CMK (cell line): ENCODE measurements at places on chromosomes 2 and 18.

DNA sequence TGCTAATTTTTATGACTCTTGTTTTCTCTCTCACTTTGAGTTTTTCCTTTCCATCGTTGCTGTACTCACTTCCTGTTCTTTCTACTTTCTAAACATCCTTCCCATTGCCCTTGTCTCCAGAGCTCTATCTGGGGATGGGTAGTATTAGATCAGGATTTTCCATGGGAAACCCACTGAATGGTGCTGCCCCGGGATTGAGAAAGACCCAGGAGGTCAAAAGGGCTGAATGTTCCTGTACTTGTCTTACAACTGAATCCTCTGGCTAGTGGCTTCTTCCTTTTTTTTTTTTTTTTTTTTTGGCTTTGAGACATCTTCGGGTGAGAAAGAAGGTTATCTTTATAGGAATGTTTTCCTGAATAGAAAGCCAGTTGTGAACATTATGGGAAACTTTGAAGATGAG is 364.8 kb upstream of the SLC14A2 start:
- DNase-seq, result no peak

GRCh38 chr2:157302492-157303099 is 23.0 kb downstream of the ERMN start:
- DNase-seq, result no peak

DNA sequence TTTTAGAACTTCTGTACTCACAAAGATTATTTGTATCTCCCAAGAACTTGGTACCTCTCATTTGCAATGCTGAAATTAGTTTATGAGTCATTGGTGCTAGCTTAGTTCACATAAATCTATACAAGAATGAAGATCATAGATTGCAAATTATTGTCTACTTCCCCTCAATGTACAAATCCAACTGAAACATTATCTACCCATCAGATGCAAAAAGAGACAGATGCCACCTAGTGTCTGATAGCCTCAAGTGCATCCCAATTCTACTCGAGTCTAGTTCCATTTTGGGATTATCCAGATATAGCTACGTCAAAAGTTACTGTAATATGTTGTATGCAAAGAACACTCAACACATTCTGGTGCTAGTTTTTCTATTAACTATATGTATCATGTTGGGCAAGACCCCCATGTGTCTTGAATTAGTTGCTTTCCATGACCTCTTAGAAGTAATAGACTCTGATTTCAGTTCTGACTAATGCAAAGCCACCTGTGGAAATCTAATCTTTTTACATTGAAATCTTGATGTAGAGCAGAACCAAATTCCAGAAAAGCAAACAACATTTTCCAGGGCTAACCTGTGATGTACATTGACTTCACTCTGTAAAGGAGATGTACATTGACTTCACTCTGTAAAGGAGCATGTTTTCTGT is 210.0 kb downstream of the RBM43 start:
- no peak for DNase-seq

- DNase-seq, result no peak
These were observed 178.3 kb upstream of the LRATD1 start for GRCh38 chr2:14454202-14454601.

DNA sequence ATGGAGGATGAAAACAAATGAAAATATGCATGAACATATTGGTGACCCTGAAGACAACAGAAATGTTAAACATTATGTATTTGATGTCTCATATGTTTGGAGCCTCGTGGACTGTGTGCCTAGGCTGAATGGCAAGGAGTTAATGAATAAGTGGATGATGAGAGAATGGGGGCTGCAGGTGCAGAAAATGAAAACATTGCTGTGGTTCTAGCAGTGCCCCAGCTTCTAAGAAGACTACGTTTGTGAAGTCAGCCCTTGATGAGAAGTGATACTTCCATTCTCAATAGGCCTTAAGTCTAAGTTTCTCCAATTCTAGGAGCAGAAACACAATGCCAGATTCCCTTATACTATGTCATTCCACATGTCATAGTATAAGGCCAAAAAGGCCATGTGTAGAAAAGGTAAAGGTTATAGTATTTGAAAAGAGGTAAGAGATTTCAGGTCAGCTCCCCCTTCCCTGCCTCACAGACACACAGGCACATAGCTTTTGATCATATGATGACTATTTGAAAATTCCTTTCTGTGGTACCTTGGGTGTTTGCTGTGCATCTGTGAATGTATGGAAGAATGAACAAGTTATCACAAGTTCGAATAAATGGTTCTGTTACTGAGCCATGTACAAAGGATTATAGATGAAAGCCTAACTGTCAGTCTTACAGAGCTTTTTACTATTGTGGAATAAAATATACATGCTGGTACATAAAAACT is 280.8 kb downstream of the SETBP1 start:
- no peak for DNase-seq

GRCh38 chr2:96893289-96894150 is 23.6 kb upstream of the SEMA4C start:
- no peak for DNase-seq

DNA sequence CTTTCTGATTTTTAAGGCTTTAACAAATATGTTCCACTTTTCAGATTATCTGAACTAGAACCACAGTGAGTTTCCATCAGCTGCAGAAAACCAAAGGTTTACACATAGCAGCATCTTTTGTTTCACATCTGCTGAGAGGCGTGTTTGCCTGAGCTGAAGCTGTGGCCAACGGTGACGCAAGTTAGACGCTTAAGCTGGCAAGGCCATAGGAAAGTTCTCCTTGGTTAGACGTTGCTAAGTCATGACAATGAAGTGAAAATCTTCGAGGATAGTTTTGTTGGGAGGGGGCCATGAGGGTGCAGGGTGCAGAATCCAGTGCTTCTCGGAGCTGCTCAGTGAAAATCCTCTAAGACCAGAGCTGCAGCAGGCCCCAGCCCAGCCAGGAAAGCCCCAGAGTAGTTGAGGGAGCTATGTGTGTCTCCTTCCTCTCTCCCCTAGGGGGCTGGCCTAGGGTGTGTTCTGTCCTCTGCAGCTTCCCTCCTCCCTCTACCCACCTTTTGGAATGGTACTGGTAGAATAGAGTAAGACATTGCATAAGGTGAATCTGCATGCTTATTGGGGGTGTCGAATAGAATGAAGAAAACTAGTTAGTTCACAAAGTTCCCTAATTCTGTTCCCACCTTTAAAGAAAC is 105.4 kb downstream of the FHOD3 start:
- DNase-seq, result no peak

DNA sequence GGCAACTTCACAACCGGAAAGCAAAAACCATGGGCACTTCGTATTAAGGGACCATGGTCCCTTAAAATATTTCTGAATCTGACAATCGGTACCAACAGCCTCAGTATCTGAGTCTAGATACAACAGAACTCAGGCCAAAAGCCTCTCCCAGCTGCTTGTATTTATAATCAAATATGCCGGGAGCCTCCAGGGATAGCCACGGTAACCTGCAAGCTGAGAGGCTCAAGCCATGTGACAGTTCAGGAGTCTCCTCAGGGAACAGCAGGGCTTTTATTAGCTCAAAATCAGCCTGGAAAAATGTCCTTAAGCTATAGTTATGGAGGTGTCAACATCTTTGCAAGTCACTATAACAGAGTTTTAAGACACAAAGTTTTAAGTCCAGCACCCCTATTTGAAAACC is 352.8 kb upstream of the GYPC start:
- no peak for DNase-seq

DNA sequence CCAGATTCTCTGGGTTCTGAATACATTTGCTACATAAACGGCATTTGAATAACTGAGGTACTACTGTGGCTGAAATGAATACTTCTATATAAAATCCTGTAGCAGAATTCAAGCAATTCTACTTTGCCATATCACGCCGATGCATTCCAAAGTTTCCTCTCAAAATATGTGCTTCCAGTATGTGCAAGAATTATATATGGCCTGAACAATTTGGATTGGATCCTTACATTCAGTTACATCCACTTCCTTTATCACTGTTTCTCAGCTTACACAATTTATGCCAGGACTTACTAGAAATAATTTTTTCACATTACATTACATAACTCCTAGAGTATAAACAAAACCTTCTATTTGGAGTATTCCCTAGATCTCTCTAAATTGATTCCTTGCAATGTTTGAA is 46.3 kb upstream of the STAT4 start:
- no peak for DNase-seq

DNA sequence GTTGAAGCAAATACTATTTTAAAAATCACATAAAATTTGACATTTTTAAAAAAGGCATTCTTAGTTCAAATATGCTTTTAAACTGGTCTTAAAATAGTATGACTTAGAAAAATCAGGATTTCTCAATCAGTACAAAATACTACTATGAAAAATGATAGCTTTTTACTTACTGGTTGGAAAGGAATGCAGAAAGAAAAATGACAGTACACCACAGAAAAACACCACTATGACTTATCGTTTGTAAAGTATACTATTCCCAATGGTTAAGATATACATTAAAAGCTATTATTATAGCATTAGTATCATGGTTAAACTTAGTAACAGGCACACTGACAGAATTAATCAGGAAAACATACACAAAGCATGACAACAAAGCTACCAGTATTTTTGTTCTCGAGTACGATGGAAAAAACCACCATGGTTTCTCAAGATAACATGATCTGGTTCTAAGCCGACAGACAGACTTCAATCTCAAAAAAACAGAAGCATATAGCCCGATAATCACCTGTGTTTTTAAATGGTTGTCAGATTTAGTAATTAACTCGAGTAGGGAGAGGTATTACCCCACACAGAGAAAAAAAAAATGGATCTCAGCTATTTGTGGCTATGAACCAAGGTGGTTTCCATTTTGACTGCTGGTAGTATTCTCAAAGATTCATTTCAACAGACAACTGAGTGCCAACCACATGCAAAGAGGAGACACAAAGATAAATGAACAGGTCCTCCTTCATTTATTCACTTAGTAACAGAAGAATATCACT is 39.1 kb downstream of the CUL3 start:
- no peak for DNase-seq

GRCh38 chr2:168780669-168781071 is 21.8 kb upstream of the NOSTRIN start:
- DNase-seq, result no peak

DNA sequence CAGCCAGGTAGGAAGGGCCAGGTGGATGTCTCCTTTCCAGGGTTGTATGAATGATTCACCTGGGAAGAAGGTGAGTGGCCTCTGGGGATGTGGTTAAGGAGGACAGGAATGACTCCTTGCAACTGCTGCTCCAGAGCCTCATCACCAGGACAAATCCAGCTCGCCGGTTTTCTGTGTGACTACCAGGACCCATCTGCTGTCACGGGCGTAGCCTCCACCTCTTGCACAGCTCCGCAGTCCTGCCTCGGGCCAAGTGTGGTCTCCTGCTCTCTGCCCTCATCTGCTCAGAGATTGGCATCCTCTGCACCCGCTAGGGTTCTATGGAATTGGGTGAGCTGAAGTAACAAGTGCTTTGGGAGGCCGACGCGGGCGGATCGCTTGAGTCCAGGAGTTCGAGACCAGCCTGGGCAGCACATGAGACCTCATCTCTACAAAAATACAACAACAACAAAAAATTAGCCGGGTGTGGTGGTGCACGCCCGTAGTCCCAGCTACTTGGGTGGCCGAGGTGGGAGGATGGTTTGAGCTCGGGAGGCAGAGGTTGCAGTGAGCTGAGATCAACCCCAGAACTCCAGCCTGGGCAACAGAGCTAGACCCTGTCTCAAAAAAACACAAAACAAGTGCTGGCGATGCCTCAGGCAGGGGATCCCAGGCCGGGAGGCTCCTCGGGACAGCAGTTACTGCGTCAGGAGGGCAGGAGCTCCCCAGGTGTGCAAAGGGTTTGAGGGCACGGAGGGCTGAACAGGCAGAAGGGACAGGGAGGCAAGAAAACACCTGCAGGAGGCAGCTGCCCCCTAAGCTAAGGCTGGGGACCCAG is 831 bp upstream of the D2HGDH start:
- no peak for DNase-seq

DNA sequence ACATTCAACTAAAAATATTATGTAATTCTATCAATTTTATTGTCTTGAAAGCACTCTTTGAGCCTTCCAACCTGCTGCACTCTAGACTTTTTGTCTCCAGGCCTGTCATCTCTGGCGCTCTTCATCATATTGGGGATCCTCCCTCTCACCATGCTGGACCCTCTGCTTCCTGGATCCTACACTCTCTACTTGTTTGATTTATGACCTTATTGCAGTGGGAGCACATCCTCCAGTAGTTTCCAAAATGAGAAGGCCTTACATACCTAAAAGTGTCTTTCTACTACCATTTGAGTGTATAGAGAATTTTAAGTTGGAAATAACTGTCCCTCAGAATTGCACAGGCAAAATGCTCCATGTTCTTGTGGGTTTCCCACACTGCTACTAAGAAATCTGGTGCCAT is 25.2 kb downstream of the PNO1 start:
- no peak for DNase-seq

GRCh38 chr2:39736640-39737039 is 42.4 kb downstream of the THUMPD2 start:
- no peak for DNase-seq

GRCh38 chr18:72867746-72868584 is at the start of gene NETO1:
Gene NETO1, minus strand, starts transcription at chr18:72867987. Its CDS starts 696 bp downstream, at chr18:72867291.
- DNase-seq, result no peak

GRCh38 chr2:223944166-223944702 is 901 bp downstream of the WDFY1 start:
- DNase-seq, result no peak

DNA sequence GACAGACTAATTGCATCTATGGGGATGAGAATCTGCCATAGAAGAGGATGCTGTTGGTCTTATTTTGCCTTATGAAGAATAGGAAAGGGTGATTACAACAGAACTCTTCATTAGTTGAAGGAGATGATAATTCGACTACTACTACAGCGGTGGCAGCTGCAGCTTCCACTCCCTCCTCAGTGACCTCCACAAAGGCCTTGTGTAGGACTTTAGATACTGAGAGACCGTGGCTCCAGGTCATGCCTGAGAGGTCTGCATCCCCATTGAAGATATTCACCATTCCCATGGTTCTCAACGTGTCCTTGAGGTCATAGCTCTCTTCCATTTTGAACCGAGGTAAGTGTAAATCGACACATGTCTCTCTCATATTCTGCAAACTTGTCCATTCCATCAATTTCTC is 6.4 kb downstream of the SERPINB4 start:
- no peak for DNase-seq

DNA sequence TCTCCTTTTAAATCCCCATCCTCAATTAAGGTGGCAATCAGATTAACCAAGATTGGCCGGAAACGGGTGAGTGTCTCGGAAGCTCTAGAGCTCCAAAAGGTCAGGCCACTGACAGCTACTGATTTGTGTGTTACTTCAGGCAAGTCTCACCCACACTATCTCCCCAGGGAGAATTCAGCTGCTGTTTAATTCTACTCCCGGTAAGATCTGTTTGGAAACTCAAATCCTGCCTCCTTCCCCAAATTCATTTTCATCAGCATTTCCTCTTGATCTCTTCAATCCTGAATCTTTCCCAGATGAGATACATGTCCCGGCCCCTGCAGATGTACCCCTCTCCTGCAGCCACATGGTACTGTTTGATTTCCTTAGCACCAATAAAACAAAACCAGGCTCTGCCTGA is 34.9 kb downstream of the EFR3B start:
- no peak for DNase-seq

DNA sequence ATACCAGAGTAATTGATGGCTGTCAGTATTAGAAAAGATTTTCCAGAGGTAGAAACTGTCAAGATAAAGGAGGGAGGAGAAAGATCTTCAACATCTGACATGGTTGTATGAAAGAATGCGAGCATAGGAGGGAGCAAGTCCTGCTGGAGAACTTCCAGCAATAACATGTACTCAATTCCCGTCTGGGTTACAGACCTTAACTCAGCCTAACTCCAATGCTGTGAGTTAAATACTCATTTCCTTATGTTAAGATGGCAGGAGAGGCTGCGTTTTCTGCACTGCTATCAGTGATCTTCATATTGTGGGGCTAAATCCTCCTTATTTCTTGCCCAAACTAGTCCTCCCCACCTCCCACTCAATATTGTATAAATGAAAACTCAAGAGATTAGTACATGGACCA is 6.7 kb upstream of the CERS6 start:
- DNase-seq, result no peak

GRCh38 chr2:241041589-241042158 is 43.3 kb downstream of the SNED1 start:
- no peak for DNase-seq
